ENCODE measurements at places on chromosomes 7 and 10. TPM values are rescaled to one million over a fixed set of nuclear protein-coding genes. Genes with fewer than 3 reads are reported as not detected.

DNA sequence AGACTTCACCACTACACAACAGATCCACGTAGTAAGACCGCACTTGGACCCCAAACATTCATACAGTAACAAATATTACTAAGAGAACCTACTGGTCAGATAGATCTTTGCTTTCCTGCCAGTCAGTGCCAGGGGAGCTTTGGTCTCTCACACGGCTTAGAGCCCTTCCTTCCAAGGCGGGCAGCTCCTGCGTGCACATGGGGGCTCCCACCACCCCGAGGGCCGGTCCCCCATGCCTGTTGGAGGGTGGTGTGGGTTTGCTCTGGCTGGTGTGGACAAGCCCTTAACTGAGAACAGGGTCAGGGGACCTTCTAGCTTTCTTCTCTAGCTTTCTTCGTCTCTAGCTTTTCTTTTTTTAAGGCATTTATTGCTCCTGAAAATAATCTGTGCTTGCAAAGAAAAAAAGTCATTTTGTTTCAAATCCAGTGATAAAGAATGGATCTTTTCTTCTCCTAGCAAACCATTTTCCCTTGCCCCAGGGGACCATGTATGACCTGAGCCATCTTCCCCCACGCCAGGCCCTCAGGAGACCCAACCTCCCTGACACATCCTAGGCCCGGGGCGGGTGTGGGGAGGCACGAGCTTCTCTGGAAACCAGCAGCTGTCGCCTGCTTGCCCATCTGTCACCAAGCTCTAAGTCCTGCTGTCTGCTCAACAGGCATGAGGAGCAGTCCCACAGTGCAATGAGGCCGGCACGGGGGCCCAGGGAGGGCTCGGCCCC lies 591.1 kb downstream of the PTPRN2 start:
- DNase-seq: no peak

DNA sequence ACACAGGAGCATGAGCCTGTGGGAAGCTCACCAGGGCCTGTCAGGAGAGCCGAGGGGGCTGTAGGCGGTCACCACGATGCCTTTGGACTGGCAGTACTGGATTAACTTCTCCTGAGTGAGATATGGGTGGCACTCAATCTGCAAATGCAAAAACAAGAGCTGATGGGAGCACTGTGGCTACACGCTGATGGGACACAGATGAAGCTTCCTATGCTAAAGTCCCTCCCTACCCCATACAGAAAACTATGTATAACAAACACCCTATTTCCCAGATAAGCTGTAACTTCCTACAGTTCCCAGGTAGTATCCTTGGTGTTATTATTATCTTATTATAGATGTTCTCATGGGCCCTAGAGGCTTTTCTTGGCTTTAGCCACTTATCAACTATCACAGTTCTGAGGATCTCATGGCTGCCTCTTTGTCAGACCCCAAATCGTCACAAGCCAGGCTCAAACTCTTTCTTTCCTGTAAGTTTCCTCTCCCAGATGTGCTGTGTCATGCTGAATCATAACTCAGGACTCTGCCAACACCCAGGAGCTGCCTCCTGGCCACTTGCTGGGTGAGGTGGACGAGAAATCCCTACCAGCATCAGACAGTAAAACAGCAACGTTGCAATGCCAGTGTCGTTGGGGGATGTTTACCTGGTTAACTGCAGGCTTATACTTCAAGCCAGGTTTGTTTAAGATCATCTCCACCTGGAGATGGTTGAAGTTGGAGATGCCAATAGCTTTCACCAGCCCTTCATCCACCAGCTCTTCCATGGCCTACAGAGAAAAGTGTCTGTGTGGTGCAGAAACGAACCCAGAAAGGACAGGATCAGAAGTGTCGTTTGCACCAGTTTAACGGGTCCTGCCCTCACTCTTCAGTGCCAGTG lies 10.3 kb downstream of the AKR1B1 start:
- no peak for DNase-seq

DNA sequence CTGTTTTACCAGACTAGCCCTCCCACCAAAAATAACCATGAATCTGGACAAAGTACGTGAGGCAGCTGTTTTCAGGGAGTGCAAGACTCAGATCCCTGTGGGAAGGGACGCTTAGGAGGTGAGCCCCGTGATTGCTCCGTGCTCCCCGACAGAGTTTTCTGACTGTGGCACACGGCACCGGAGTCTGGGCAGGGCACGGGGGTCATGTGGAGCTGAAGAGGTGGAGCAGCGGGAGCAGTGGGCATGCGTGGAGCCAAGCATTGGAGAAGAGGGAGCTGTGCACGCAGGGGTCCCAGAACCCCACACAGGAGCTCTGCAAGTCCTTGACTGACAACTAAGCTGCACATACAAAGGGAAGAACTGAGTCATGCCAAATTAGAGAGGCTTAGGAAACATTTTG lies 11.1 kb upstream of the CAMK2B start:
- DNase-seq: no peak

DNA sequence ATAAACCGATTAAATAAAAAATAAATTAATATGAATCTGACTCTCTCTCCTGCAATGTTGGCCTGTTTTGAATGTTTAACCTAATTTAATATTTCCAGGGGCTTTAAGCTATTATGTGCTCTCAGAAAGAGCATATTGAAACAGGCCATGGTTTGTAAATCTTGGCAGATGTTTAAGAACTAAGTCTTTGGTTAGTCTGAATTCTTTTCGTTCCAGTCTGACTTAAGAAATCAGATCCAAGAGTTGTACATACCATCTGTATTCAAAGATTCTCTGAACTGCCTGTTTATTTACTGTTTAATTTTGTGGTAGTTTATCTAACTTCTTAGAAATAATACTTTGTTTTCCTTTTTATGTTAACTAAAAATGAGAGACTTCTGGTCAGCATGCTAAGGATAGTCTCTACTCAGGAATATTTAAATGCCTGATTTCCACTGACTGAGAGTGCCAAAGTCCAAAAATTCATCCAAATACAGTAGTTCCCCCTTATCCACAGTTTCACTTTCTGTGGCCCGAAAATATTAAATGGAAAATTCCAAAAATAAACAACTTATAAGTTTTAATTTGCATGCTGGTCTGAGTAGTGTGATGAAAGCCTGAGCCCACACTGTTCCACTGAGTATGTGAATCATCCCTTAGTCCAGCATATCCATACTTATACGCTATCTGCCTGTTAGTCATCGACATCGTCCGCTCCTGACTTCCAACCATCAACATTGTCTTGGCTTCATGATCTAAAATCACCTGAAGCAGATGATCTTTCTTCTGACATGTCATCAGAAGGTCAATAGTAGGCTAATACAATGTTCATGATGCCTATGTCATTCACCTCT lies 238.1 kb upstream of the CSTF2T start:
- DNase-seq: no peak

- DNase-seq: peak; percentile 79
Measured at GRCh38 chr10:110502851-110503301, 5.2 kb downstream of the DUSP5 start.

DNA sequence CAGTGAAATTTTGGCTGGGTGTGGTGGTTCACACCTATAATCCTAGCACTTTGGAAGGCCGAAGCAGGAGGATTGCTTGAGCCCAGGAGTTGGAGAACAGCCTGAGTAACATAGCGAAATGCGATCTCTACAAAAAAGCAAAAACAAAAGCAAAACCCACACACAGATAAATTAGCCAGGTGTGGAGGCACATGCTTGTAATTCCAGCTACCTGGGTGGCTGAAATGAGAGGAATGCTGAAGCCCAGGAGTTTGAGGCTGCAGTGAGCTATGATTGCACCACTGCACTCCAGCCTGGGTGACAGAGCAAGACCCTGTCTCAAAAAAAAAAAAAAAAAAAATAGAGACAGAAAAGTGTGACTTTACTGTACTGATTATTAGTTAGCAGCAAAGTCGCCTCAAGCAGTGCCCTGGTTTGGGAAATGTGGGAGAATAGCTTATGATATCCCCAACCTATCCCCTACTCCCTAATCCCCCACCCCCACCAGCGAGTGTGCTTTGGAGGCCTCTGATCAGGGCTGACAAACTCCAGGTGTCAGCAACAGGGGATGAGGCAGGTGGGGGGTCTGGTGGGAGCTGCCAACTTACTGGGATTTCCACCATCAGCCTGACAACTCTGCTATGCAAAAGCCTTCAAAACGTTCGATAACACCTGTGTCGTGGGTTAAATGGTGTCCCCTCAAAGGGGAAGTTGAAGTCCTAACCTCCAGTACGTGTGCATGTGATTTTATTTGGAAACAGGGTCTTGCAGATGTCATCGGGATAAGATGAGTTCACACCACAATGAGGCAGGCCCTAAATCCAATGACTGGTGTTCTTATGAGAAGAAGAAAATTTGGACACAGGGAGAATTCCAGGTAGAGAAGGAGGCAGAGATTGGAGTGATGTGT lies 124.7 kb upstream of the SDK1 start:
- DNase-seq: no peak

DNA sequence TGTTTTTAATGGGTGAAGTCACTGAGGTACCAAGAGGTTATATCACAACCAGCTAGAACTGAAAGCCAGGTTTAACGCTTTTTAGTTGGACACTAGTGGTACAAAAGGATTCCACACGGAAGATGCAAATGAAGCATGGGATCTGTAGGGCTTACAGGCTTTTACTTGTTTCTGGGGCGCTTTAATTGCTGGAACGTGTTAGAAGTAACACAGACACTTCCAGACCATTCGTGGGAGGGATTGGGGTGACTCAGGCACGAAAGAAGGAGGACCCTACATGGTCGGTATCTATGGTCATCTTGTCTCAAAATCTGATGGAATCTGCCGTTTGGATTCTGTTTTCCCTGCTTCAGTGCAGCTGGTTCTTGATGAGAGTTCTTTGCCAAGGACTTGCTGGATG lies 1.0 kb downstream of the YKT6 start:
- DNase-seq: no peak

GRCh38 chr7:44323381-44324203 lies 1.8 kb downstream of the CAMK2B start:
- no peak for DNase-seq

DNA sequence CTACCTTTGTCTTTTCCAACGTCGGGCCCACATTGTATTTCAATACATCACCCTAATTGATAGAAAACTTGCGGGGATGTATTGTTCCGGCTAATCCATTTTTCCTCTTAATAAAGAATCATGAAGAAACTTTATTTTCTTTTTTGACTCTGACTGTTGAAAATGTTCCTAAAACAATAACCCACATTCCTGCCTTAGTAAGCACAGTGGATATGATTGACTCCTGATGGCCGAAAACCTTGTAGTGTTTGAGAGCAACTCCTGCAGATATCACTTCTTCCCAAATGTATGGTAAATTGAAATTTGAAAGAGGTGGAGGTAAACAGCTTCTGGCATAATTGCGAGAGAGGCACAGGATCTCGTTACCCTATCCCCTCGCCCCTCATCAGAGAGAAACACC lies 65.7 kb downstream of the BICC1 start:
- no peak for DNase-seq

DNA sequence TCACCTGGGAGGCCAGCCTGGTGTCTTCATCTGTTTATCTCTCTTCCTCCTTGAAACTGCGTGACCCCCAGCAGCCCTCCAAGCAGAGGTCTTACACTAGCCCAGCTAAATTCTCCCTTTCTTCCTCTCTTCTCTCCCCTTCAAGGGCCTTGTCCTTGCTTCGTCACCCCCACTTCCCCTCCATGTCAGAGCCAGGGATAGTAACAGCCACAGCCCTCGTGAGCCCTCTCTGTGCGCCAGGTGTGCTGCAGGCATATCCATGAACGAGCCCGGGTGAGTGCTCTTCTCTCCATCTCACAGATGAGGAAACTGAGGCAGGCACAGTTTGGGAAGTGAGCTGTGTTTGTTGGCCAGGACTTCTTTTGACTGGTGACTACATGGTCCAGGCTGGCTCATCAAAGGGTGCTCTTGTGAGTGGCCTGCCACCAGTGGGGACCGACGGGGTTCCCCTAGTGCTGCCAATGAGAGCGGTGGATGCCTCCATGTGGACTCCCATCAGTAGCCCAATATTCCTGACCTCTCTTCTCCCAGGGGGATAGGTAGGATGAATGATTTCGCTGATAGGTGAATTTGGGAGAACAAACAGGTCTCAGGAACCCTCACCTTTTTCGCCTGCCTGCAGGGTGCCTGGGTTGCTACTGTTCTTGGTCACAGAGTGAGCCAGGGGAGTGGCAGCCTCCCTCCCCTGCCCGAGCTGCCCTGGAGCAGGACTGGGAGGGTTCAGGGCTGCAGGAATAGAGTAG lies 38.1 kb downstream of the ADRA2A start:
- DNase-seq: no peak

The NUTM2E gene
- 0.41 TPM for polyA plus RNA-seq

The RBP3 gene
- not detected for polyA plus RNA-seq
